Right ventricle myocardium inferior (tissue), 1 donor: ENCODE measurements at places on chromosomes 2 and 18. TPM values are rescaled to one million over a fixed set of nuclear protein-coding genes. Genes with fewer than 3 reads are reported as not detected.

DNA sequence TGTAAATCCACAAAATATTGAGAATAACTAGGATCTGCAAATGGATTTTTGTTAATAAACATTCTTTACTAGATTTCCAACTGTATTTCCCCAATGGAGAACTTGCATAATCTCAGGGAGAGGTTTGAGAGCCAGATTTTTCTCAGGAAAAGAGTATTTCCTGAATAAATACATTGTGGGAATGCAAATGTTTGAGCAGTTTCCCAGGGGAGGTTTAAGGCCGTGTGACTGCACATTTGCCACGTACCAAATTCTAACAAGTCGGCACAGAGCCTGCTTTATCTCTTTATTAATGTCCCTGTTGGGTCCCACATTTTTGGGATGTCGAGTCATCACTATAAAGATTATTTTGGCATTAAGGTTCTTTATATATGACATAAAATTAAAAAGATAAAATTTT lies 27.0 kb downstream of the TFPI start:
- DNase-seq, result no peak

GRCh38 chr2:136611451-136611850 lies 153.9 kb upstream of the THSD7B start:
- no peak for DNase-seq

The C1QL2 gene
- not detected for total RNA-seq

DNA sequence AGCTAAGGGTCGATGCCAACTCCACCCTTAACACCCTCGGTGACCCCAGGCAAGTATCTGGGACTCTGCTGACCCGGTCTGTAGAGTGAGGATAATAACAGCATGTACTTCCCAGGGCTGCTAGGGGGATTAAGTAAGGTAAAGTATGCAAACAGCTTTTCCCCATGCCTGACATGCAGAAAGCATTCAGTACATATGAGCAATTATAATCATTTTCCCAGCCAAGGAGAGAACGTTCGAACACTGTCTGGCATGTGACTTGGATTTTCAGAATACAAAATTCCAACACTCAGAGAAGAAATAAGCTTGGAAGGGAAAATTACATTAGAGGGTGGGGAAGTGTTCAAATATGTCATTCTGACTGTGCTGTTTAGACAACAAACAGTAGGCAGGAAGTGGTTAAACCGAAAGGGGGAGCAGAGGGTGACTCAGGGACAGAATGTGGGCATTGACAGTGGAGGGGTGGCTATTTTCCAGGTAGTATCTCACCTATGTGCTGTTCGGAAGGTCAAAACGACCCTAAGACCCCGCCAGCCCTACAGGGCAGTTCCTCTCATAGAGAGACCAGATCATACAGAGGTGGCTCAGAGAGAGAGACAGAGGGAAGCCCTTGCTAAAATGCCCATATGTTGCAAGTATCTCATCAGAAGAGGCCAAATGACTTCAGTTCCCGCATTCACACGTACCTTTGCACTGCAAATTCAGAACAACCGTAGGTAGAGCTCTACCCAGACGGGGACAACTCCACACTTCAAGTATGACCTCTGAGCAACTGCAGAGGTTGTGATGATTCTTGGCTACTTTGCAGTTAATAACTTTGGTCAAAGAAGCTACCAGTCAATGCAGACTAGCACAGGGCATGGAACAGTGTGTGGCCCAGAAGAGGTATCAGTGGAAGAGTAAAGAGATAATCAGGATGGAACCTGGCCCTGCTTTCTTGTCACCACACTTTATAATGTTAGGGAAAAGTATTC lies 14.8 kb downstream of the ASPRV1 start:
- DNase-seq, result no peak

GRCh38 chr18:12745095-12745795 lies 42.4 kb downstream of the PSMG2 start:
- no peak for DNase-seq

The AGXT gene
- not detected for total RNA-seq

- no peak for DNase-seq
These were observed 144.1 kb upstream of the FOSL2 start for GRCh38 chr2:28248511-28248910.

GRCh38 chr2:238420442-238420841 lies 6.3 kb upstream of the ASB1 start:
- no peak for DNase-seq

- no peak for DNase-seq
These were observed 29.9 kb upstream of the PDE1A start for GRCh38 chr2:182456784-182457183.

The LINC00305 gene
- not detected for total RNA-seq

The YES1 gene
- total RNA-seq, result 23.5 TPM

GRCh38 chr2:146532509-146533147 lies 1312.2 kb upstream of the ACVR2A start:
- no peak for DNase-seq

- DNase-seq, result no peak
These were observed 155.3 kb upstream of the NABP1 start for GRCh38 chr2:191522478-191523120.

DNA sequence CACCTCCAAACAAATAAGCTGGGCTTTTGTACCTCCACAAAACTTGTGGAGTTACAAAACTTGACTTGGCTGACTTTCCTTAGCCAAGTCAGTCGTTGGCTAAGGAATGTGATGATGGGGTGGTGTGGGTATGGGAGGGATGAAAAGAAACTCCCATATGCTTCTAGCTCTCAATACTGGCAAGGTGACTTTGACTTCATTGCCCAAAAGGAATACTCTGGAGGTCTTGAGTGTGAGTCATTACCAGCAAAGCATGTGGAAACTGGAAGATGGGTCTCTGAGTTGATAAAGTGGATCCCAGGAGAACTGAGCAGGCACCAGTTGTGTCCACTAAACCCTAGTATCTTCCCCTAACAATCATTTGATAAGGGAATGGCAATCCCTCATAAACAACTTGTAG lies 226.7 kb downstream of the GULP1 start:
- no peak for DNase-seq

DNA sequence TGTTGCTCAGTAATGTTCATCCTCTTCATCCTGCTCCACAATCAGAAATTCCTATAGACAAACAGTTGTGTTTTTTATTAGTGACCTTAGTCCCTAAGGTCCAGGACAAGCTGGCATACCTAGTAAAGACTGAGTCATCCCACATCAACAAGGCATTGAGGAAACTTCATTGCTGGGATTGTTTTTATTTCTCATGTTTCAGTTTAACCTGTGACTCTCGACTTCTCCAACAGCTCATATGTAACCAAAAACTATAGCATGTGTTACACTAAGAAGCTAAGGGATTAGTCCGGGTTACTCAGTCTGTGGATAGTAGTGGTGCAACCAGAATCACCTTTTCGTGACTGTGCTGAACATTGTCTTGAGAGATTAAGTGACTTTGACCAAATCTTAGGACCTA lies 292.1 kb downstream of the RDH14 start:
- no peak for DNase-seq

The RAB6C gene
- total RNA-seq, result 0.16 TPM

GRCh38 chr2:51301381-51301780 lies 269.4 kb upstream of the NRXN1 start:
- no peak for DNase-seq

GRCh38 chr2:47190188-47190881 lies 35.2 kb upstream of the STPG4 start:
- no peak for DNase-seq

GRCh38 chr2:160742667-160743066 lies 249.1 kb upstream of the RBMS1 start:
- no peak for DNase-seq

GRCh38 chr2:108316461-108317258 lies 28.0 kb downstream of the SULT1C2 start:
- DNase-seq, result no peak

The DSG4 gene
- total RNA-seq, result not detected

The ASB18 gene
- total RNA-seq, result 4.6 TPM

The ATP6V1B1 gene
- total RNA-seq, result not detected

The ARHGAP15 gene
- total RNA-seq, result 4.2 TPM

DNA sequence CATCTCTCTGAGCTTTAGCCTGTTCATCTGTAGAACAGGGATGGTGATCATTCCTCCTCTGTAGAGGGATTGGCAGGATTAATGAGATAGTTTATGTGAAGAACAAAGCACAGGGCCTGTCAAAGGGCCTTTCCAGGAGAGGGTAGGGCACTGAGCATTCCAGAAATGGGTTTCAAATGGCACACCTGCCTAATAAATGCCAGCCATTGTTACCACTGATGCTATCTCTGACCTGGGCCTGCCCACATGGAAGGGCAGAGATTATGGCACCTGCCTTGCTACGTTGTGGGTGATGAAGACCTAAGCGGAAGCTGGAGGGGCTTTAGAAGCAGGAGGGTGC lies 31.0 kb upstream of the GMPPA start:
- no peak for DNase-seq

- DNase-seq, result no peak
These were observed 100.4 kb downstream of the ACOXL start for GRCh38 chr2:110832740-110833139.

GRCh38 chr2:203583084-203583695 lies 48.1 kb upstream of the RAPH1 start:
- no peak for DNase-seq

- no peak for DNase-seq
These were observed 791.3 kb downstream of the PLCL1 start for GRCh38 chr2:198595721-198596120.

The LONRF2 gene
- total RNA-seq, result 14.9 TPM

GRCh38 chr18:10265560-10266333 lies 188.7 kb upstream of the APCDD1 start:
- no peak for DNase-seq

GRCh38 chr2:95158441-95158840 lies 1.2 kb downstream of the ZNF514 start:
- peak; percentile 64 for DNase-seq

DNA sequence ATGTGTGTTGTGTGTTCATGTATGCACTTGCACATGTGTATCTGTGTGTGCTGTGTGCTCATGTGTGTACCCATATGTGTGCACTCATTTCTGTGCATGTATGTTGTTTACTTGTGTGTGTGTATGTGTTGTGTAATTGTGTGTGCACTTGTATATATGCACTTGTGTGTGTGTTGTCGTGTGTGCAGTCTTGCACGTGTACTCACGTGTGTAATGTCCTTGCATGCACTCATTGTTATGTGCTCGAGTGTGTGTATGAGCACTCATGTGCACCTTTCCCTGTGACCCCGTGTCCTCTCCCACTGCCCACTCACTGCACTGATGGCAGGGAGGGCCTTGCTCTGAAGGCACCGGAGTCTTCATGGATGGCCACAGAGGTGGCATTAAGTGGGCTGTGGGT lies 92.0 kb downstream of the SMIM21 start:
- no peak for DNase-seq

The MOGAT1 gene
- 0.38 TPM for total RNA-seq

The POTEI gene
- not detected for total RNA-seq

The CD8B2 gene
- total RNA-seq, result not detected

DNA sequence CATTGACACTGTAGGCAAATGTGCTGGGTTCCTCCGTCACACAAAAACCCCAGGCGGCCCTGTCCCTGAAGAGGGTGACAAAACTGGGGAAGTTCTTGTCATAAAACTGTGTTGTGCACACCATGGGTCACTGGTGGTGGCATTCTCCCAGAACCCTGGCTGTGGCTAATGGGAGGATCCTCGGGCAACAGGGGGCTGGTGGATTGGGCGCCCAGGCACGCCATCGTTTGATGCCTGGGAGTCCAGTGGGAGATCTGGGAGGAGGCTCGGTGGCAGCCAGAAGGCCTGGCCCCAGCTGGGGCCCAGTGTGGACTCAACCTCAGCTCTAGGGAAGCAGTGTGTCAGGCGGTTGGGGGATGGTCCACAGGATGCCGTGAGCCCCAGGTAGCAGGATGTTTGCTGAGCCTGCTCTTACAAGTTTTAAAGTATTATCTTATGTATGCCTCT lies 140.7 kb downstream of the ACOXL start:
- DNase-seq, result no peak

The C2orf78 gene
- total RNA-seq, result not detected

DNA sequence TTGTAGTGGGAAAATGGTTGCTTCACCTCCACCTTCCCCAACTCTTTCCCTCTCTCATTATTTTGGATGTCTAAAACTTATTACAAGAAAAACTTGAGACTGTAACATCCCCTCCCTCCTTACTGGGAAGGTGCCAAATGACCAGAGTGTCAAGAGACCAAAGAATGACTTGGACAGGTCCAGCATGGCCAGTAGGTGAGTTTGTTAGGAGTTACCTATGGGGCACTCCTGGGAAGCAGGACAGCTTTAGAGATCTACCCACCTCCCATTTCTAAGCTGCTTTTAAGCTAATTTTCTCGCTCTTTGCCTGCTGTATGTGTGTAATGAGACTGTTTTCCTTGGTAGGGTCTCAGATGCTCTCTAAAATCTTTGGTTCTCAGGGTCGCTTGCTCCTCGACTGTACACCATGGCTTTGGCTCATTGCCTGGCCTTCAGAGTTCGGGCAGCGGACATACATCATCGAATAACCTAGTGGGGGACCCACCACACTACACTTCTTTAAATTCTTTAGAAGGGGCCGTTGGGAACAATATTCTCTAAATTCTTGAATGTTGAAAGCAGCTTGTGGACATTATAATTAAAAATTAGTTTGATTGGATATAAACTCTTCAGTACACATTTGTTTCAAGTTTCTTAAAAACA lies 45.2 kb downstream of the SLC30A6 start:
- DNase-seq, result no peak

DNA sequence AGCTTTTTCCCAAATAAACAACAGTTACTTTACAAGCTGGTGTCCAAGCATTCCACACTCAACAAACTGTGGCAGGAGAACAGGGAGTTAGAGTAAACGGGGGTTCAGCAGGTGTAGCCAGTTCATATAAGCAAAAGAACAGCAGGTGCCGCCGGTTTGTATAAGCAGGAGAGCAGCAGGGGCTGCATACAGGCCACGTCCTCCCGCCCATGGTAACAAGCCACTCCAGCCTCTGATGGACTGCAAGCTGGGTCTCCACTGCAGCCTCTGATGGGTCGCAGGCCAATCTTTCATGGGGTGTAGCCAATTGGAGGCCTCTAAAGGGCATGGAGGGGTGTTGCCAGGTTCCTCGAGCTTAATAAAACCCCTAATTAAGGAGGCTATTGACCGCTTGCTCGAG lies 189.3 kb downstream of the ANKRD30B start:
- DNase-seq, result no peak

DNA sequence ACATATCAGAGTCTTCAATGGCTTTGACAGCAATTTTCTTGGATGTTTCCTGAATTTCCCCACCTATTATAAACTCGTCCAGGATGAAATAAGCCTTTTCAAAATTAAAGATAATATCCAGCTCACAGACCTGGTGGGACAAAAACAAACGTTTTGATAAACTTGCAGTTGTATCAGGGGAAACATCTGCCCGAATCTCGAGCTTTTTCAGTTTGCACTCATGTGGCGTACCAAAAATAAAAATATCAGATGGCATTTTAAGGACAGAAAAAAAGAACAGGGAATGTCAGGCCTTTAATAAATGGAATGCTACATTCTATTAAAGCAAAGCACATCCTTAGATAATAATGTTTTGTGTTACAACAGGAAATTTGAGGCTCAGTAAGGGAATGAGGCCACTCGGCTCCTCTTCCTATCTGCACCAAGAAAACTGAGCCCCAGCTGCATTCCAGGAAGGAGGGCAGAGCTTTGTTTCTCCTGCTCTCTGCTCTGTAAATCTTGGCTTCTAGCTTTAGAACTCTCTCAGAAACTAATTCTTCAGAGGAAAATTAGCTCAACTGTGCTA lies 72.1 kb downstream of the AP1S3 start:
- no peak for DNase-seq
